ENCODE measurements at places on chromosomes 5 and 9.

- H3K36me3 ChIP-seq = no peaks in the 10 kb centered on the region
- H3K27ac ChIP-seq = no peak overlapping the region
- H3K4me1 ChIP-seq = no peaks in the 10 kb centered on the region
- H3K4me3 ChIP-seq = no peak overlapping the region
Measured at GRCh38 chr5:127055880-127056653, 17.2 kb downstream of the C5orf63 start.

GRCh38 chr9:33192493-33193255 lies 25.5 kb upstream of the B4GALT1 start:
- H3K27me3 ChIP-seq = peaks cover 43% of the 10 kb centered on the region
- H3K4me1 ChIP-seq = no peaks in the 10 kb centered on the region
- H3K36me3 ChIP-seq = no peaks in the 10 kb centered on the region

DNA sequence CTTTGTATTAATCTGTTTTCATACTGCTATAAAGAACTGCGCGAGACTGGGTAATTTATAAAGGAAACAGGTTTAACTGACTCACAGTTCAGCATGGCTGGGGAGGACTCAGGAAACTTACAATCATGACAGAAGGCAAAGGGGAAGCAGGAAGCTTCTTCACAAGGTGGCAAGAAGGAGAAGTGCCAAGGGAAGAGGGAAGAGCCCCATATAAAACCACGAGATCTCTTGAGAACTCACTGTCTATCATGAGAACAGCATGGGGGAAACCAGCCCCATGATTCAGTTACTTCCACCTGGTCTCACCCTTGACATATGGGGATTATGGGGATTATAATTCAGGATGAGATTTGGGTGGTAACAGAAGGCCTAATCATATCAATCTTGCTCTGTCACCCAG lies 60.9 kb upstream of the CHD1 start:
- no peak for DNase-seq
- H3K4me3 ChIP-seq = no peak overlapping the region
- H3K36me3 ChIP-seq = no peaks in the 10 kb centered on the region
- H3K27me3 ChIP-seq = no peaks in the 10 kb centered on the region
- H3K4me1 ChIP-seq = peaks cover 6% of the 10 kb centered on the region

- no peak overlapping the region for H3K27ac ChIP-seq
- H3K27me3 ChIP-seq = no peaks in the 10 kb centered on the region
- DNase-seq = no peak
- no peaks in the 10 kb centered on the region for H3K36me3 ChIP-seq
Measured at GRCh38 chr5:127813633-127814587, 110.7 kb downstream of the CCDC192 start.

- no peaks in the 10 kb centered on the region for H3K4me1 ChIP-seq
- H3K27ac ChIP-seq = no peak overlapping the region
- H3K27me3 ChIP-seq = no peaks in the 10 kb centered on the region
Measured at GRCh38 chr5:30380228-30380627, 813.3 kb upstream of the CDH6 start.

DNA sequence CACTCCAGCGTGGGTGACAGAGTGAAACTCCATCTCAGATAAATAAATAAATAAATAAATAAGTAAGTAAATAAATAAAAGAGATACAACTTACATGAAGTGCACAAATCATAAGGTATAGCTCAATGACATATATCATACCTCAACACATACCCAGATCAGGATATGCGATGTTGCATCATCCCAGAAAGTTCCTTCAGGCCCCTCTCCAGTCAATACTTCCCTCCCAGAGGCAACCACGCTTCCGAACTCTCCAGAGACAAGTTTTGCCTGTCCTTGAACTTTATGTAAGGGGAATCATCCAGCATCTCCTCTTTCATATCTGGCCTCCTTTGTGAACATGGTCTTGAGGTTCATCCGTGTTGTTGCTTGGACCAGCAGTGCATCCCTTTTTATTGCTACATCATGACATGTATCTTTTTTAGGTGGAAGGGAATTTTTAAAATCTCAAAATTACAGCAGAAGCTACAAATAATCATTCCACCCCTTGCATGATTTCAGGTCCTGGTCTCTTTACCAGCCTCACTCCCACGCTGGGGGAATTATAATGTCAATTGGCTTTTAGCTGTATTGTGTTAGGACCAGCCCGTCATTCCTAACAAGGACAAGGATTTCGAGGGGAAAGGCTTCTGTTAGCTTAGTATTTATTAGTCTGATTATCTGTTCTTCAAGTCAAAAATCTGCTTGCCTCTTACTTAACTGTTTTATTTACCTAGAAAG lies 32.9 kb upstream of the AOPEP start:
- no peak overlapping the region for H3K27ac ChIP-seq
- H3K4me1 ChIP-seq = peaks cover 52% of the 10 kb centered on the region
- no peaks in the 10 kb centered on the region for H3K27me3 ChIP-seq
- no peak for DNase-seq
- H3K36me3 ChIP-seq = no peaks in the 10 kb centered on the region

- H3K4me1 ChIP-seq = no peaks in the 10 kb centered on the region
- no peak for DNase-seq
- peaks cover 1% of the 10 kb centered on the region for H3K36me3 ChIP-seq
- no peak overlapping the region for H3K27ac ChIP-seq
- H3K27me3 ChIP-seq = no peaks in the 10 kb centered on the region
Measured at GRCh38 chr5:43637416-43637815, 34.4 kb downstream of the NNT start.

DNA sequence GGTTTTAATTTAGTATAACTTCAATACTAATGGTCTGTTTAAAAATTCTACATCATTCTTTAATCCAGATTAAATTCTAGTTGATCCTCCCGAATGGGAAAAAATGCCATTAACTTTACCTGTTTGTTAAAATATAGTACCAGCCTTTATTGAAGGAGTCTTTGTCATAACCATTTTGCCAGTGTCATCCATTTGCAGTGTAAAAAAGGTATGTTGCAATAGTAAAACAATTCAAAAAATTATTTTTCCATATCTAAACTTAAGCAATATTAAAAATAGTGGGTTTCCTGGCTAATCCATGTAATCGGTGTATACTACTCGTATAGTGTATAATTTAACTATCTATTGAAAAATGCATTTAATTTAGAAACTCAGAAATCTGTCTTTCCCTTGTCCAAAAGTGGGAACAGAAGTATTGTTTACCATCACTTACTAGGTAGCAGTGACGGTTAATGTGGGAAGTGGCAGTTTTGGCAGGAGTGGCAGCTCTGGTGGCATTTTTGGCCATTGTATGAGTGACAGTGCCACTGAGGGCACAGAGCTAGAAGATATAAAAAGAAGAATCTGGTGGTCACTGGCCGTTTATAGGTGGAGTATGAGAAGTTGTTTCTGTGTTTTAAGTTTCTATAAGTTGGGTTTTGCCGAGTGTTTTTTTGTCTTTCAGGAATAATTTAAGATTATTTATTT lies 1.9 kb downstream of the AP3S1 start:
- no peaks in the 10 kb centered on the region for H3K36me3 ChIP-seq
- peak overlapping the region; percentile 60 for H3K27ac ChIP-seq
- peaks cover 62% of the 10 kb centered on the region for H3K4me1 ChIP-seq

DNA sequence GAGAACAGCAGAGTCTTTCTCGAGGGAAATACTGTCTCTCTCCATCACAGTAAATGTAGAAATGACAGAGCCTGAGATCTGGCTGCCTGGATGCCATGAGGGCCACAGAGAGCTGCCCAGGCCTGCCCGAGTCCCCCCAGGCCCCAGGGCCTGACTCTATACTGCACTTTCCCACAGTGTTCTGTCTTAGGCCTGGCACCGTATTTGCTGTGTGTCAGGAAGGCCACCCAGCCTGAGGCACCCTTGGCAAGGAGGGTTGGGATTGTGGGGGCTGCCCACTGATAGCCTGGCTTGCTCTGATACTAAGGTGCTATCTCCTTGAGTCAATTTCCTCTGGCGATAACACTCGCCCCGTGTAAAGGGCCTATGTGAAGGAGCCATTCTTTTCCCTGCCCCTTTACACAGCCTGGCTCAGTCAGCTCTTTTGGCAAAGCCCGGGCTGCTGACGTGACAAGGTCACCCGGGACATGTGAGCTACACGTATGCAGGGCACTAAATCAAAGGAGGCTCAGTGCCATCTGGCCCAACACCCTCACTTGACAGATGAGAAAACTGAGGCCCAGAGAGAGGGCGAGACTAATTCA lies 630.1 kb upstream of the KLF4 start:
- no peaks in the 10 kb centered on the region for H3K27me3 ChIP-seq
- H3K36me3 ChIP-seq = no peaks in the 10 kb centered on the region
- no peak for DNase-seq
- no peak overlapping the region for H3K4me3 ChIP-seq
- no peak overlapping the region for H3K27ac ChIP-seq

GRCh38 chr5:133642153-133642722 lies 29.9 kb upstream of the FSTL4 start:
- no peak for DNase-seq
- no peaks in the 10 kb centered on the region for H3K4me1 ChIP-seq
- H3K36me3 ChIP-seq = no peaks in the 10 kb centered on the region
- H3K27ac ChIP-seq = no peak overlapping the region

GRCh38 chr9:123660691-123661466 lies 269.0 kb downstream of the DENND1A start:
- H3K36me3 ChIP-seq = no peaks in the 10 kb centered on the region
- no peaks in the 10 kb centered on the region for H3K27me3 ChIP-seq
- no peak for DNase-seq
- H3K4me3 ChIP-seq = no peak overlapping the region
- no peaks in the 10 kb centered on the region for H3K4me1 ChIP-seq

- DNase-seq = peak; percentile 30
- H3K36me3 ChIP-seq = no peaks in the 10 kb centered on the region
- 0 out of 2 replicates have a peak, but pooled peaks cover under 1% of the 10 kb centered on the region for H3K4me1 ChIP-seq
- H3K27me3 ChIP-seq = peaks cover 2% of the 10 kb centered on the region
Measured at GRCh38 chr5:168995024-168995423, 305.9 kb downstream of the SLIT3 start.

GRCh38 chr9:98851730-98852459 lies 44.4 kb downstream of the GALNT12 start:
- H3K4me3 ChIP-seq = no peak overlapping the region
- no peaks in the 10 kb centered on the region for H3K36me3 ChIP-seq
- peaks cover 1% of the 10 kb centered on the region for H3K27me3 ChIP-seq
- no peak for DNase-seq
- peaks cover 11% of the 10 kb centered on the region for H3K4me1 ChIP-seq
- H3K27ac ChIP-seq = no peak overlapping the region

- peak overlapping the region; percentile 88 for H3K27ac ChIP-seq
- peaks cover 68% of the 10 kb centered on the region for H3K4me1 ChIP-seq
- H3K27me3 ChIP-seq = no peaks in the 10 kb centered on the region
- peak; percentile 89 for DNase-seq
Measured at GRCh38 chr9:97406620-97407177, 5.2 kb upstream of the TDRD7 start.

- H3K36me3 ChIP-seq = no peaks in the 10 kb centered on the region
- H3K4me3 ChIP-seq = peak overlapping the region; percentile 42
- no peak for DNase-seq
- no peaks in the 10 kb centered on the region for H3K27me3 ChIP-seq
Measured at GRCh38 chr9:129607027-129607387, 13.9 kb downstream of the C9orf50 start.

DNA sequence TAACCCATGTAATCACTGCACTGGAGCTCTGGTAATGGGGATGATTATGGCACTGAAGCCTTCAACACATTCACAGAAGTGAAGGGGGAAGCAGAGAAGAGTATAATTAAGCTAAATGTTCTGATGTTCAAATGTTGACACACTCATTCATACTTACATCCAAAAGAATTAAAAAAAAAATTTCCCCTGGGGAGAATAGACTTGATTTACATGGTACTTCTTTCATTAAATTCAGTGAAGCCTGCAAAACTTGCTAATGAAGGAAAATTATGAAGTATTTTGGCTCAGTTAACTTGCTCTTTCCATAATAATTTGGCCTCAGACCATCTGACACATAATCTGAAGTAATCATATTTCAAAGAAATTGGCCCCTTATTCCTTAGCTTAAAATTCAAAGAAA lies 428.8 kb downstream of the SH3GL2 start:
- DNase-seq = no peak
- H3K27me3 ChIP-seq = no peaks in the 10 kb centered on the region
- H3K27ac ChIP-seq = no peak overlapping the region
- no peaks in the 10 kb centered on the region for H3K4me1 ChIP-seq

DNA sequence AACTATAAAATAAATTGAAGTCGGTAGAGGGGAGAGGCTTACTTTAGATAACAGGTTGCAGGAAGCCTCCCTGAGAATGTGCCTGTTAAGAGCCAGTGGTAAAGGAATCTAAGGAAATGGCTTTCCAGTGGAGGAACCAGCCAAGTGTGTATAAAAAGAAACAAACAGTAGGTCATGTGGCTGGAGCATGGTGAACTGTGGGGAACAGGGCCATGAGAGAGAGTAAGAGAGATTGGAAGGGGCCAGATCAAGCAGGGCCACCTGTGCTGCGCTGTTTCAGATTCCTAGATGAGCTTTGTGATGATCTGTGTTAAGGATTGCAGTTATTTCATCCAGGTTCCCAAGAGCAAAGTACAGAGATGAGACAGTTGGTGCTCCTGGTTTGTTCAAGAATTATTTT lies 152.7 kb upstream of the SGCD start:
- DNase-seq = no peak
- no peaks in the 10 kb centered on the region for H3K4me1 ChIP-seq
- no peaks in the 10 kb centered on the region for H3K36me3 ChIP-seq
- H3K4me3 ChIP-seq = no peak overlapping the region

DNA sequence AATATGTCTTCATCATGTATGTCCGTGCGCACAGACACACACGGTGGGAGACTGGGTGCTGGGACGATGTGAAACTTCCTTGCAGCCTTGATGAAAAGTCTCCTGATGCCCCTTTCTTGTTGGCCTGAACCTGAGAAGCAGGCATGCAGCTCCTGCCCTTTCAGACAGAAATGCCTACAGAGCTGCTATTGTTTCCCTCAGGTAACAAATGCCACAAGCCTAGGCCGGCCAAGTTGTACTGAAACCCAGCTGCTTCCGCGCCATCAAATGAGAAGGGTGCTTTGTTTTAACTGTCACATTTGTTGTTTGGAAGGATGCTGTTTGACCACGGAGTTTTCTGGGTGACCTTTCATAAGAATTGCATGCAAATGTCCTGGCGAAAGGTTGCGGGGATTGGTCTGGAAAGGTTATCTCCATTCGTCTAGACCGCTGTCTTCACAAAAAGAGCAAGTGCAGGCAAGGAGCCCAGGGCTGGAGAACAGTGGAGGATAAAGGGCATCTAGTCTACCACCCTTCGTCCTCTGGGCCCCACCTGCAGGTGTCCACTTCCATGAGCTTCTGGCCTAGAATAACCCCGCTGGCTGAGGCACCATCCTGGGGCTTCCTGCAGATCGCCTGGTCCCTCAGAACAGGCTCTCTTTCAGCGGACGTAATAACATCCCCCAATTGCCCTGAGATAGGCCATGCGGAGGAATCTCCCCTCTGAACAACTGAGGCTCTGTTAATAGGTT lies 197.2 kb downstream of the SEMA6A start:
- H3K27me3 ChIP-seq = no peaks in the 10 kb centered on the region
- no peaks in the 10 kb centered on the region for H3K36me3 ChIP-seq
- H3K4me1 ChIP-seq = peaks cover 1% of the 10 kb centered on the region

GRCh38 chr5:119402555-119402954 lies 46.7 kb downstream of the TNFAIP8 start:
- H3K36me3 ChIP-seq = no peaks in the 10 kb centered on the region
- no peak for DNase-seq
- H3K27ac ChIP-seq = no peak overlapping the region

GRCh38 chr9:32069169-32069813 lies 315.2 kb upstream of the ACO1 start:
- DNase-seq = peak; percentile 2
- H3K27me3 ChIP-seq = no peaks in the 10 kb centered on the region
- H3K4me3 ChIP-seq = no peak overlapping the region
- no peaks in the 10 kb centered on the region for H3K4me1 ChIP-seq
- H3K36me3 ChIP-seq = peaks cover 3% of the 10 kb centered on the region
- H3K27ac ChIP-seq = no peak overlapping the region

All from HepG2 (cell line).